ENCODE measurements at places on chromosomes 3 and 15. TPM values are rescaled to one million over a fixed set of nuclear protein-coding genes. Genes with fewer than 3 reads are reported as not detected.

KBTBD12 gene
- not detected for polyA plus RNA-seq

- DNase-seq: peak; percentile 68
Measured at GRCh38 chr3:49017971-49018706, at the start of gene DALRD3. DALRD3 (minus strand) TSS chr3:49018580; CDS start chr3:49018564, 16 bp downstream.

NEO1 gene
- 0.70 TPM for polyA plus RNA-seq

GRCh38 chr15:89825271-89825940 is 10.8 kb upstream of the ANPEP start:
- no peak for DNase-seq

DNA sequence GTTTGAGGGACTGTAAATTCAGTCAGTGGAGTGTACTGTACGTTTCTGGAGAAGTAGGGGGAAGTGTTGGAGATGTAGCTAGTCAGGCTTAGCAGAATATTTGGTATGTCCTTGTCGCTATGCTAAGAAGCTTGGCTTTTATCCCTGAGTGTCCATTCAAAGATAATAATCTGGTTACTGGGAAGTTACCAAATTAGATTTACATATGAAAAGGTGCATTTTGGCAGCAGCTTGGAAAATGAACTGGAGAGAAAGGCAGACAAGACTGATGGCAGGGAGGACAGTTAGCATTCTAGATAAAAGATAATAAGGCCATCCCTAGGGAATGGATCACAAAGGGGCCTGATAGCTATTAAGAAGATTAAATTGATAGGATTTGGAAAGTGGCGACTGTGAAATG is 58.7 kb downstream of the P2RY1 start:
- no peak for DNase-seq

WDR49 gene
- not detected for polyA plus RNA-seq

EXD1 gene
- polyA plus RNA-seq: not detected

PLSCR1 gene
- 36.0 TPM for polyA plus RNA-seq

GRCh38 chr3:143276592-143276991 is 157.0 kb downstream of the CHST2 start:
- DNase-seq: no peak

DNA sequence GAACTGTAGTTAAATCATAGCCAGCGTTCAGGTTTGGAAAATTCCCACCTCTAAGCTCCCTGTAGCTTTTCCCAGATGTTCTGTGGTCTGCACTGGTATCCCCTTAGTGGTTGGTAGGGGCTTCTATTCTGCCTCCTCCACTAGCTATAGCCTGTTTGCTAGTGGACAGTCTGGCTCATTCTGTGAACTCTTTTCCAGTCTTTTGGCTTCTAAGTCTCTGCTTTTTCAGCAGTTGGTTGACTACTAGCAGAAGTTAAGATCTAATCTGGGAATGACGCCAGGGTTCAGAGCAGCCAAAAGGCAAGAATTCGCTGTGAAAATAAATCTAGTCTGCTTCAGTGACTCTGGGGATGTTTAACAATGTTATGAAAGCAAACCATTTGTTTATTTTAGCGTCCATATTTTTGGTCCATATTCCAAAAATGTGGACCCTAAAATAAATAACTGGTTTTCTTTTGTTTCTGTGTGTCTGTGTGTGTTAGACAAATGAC is 73.7 kb upstream of the WDR72 start:
- no peak for DNase-seq

- no peak for DNase-seq
Measured at GRCh38 chr3:186374376-186374775, 12.3 kb upstream of the DGKG start.

LARP6 gene
- polyA plus RNA-seq: not detected

CD200R1 gene
- polyA plus RNA-seq: 2.4 TPM

NUP210 gene
- 42.4 TPM for polyA plus RNA-seq

Data from naive B cell (primary cell).